ENCODE measurements at places on chromosomes 1 and 21.

- no peak for DNase-seq
These were observed 7.0 kb upstream of the HIVEP3 start for GRCh38 chr1:41925712-41926111.

DNA sequence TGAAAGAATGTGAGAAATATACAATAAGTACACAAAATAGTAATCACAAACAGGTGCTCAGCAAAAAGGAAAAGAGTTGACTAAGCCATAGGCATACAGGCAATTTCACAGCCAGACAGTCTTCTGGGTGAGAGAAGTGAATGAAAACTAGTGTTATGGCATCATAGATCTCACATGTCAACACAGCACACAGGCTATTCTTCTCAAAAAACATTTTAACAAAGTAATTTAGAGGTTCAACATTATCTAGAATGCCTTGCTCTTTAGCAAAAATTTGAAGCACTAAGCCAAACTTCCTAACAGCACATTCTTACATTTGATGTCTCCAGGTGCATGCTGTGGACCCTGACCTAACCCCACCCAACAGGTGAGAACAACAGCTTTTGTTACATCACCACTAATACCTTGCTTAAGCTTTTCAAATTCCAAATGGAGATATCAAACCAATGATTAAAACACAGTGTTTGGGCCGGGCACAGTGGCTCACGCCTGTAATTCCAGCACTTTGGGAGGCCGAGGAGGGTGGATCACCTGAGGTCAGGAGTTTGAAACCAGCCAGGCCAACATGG, 30.5 kb downstream of the OTUD7B start:
- DNase-seq: no peak

GRCh38 chr1:187921426-187921825, 1092.7 kb downstream of the PLA2G4A start:
- no peak for DNase-seq

DNA sequence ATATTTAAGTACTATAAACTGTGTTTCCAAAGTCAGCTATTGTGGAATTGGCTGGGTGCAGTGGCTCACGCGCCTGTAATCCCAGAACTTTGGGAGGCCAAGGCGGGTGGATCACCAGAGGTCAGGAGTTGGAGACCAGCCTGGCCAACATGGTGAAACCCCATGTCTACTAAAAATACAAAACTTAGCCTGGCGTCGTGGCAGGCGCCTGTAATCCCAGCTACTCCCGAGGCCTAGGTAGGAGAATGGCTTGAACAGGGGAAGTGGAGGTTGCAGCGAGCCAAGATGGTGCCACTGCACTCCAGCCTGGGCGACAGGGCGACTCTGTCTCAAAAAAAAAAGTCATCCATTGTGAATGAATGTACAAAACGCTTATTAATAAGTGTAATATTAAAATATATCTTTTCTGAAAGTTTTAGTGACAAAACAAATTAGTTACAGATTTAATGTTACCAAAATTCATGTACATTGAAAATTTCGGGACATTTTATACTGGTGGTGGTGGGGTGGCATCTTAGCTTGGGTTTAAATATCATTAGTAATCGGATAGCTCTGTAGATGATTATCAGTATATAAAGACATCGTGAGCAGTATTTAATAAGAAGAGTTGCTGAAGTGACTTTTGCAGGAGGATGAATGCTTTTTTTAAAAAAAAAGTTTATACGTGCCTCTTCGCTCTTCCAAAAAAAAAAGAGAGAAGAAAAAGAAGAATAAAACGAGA, 503 bp upstream of the SRSF11 start:
- DNase-seq: no peak

GRCh38 chr1:77673716-77674355, 8.6 kb downstream of the ZZZ3 start:
- no peak for DNase-seq

DNA sequence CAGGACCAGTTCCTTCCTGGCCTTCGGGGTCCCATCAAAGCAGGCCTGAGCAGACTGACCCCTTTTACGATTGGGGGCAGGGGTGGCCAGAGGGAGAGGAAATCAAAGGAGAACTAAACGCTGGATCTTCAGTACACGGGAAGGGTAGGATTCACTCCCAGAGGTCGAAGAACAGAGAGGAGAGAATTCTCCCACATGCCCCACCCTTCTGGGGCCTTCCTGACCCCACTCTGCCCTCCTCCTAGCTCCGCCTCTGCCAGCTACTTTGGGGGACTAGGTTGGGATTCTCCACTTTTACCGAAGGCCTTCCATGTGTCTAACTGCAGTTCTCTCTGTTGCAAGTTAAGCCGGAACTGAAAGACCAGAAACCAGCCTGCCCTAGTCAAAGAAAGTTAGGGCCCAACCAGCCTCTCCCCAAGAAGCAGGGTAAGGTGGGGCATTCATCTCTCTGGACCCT, 654 bp upstream of the ARHGEF2 start:
- no peak for DNase-seq

All from HCT116 (cell line).